Inflammatory macrophage (primary cell): ENCODE measurements at places on chromosomes 6 and 20.

- DNase-seq = no peak
These were observed 247.7 kb upstream of the FAM83B start for GRCh38 chr6:54598787-54599313.

DNA sequence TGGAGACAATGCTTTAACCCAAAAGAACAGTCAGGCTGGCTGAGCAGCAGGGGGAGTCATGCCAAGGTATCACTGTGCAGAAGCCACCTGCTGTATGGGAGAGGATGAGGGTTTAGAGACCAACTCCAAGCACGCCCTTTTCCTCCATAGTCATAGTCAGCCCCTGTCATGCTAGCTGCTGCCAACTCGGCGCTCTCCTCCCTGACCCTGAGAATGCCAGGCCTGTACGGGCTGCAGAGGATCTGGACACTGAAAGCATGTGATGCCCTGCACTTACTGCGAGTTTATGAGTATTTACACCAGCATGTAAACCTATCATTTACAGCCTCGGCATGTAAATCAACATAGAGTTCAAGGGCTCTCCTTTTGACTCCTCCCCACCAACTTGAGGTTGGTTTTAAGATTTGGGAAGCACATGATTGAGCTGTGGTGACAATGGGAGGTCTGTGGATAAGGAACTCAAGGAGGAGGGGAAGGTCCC lies 11.7 kb upstream of the SCUBE3 start:
- peak; percentile 26 for DNase-seq

DNA sequence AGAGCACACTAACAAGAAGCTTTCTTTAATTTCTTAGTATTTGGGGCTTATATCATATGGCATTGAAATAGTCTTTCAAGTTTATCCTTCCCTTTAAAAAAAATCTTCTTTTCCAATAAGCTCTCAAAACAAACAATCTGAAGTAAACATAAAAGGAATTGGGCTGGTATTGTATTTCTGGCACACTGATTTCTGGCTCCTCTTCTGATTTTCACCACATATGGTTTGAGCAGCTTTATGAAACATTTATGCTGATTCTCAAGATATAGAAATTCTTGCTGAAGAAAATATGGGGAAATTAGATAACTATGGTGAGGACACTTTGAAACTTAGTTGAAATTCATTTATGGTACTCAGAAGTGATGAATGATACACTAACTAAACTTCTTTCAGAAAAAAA lies 467.2 kb downstream of the TFAP2B start:
- no peak for DNase-seq

DNA sequence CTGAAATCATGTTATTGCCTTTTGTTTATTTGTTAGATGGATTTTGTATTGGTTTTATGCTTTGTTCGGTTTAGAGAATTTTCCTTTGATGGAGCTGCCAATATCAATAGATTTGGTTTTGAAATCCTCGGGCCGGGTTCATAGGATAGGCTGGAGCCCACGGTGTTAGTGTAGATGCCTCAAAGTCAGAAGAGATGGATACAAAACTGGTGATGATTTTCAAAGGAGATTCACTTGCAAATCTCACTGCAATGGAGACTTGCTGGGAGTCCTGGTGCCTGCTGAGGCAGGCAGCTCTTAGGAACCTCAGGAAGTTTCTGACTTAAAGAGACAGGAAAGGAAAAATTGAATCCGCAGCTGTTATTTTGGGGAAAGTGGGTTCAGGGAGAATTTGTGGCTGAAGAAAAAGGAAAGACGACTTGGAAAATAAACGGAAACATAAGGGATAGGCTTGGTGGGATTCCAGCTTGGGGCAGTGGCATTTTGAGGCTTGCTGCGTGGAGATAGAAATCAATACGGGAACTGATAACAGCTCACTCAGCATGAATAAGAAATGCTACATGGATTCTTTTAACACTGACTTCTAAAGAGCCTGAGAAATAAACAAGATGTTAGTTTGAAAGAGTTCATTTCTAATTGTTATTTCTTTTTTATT lies 241.6 kb downstream of the PHACTR1 start:
- DNase-seq = no peak

DNA sequence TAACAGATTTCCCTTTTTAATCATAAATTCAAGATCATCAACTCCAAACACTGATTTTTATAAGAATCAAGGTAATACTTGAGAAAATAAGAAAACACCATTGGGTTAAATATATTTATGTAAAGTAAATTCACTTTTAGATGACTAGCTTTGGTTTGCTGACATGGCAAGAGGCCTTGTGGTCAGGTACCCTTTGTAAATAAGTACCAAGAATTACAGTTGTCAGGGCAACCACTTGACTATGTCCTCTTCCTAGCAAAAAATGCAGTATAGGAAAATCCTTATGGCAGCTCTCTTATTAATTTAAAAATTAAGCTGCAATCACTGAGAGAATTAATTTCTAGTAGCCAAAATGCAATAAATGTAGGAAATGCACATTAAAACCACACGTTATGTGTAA lies 153.8 kb downstream of the INSM1 start:
- DNase-seq = no peak

DNA sequence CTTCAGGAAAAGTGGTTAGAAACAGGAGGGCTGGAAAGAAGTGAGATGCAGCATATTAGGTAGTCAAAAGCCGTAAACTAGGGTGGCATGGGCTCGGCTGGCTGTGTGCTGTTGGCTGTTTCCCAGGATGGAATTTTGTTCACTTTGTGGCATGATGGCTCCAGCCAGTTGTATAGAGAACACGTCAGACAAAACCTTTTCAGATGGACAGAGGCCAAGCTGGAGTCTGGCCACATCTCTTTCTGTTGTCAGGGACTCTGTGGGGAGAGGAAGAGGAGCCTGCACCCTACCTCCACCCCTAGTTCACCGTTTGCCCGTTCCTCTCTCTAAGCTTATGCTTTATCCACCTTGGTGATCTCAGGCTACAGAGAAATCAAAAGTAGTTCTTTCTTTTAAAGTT lies 22.0 kb downstream of the C6orf89 start:
- no peak for DNase-seq

GRCh38 chr6:135796643-135797305 lies 54.7 kb upstream of the PDE7B start:
- no peak for DNase-seq

DNA sequence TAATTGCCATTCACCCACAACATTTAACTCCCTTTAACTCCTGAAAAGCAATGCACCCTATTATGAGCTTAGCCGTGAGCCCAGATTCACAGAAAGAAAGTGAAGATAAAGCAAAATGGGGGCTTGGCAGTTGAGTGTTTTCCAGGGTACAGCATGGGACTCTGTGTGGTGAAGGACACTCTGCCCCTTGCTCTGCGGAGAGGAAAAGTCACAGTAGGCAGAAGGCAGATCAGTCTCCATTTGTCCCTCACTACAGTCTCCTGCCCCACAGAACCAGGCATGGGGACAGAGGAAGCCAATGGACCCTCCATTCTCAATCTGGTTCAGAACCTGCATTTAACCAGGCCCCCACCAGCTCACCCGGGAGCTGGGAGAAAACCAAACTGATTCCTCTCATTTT lies 30.8 kb upstream of the SH3BGRL2 start:
- DNase-seq = no peak

DNA sequence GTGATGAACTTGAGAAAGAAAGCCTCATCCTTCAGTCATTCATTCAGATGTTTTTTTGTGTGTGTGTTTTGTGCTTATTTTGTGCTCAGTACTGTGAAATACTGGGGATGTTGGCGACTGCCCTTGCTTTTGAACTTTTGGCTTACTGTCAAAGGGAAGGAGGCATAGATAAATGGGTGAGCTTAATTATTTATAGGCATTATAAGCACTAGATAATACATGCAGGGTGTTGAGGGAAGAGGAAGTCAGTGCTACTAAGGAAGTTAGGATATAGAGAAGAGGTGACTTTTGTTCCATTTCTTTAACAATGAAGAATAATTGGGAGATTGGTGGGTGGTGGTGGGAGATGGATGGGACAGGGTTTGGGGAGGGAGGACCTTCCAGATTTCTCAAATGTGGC lies 23.6 kb downstream of the XRN2 start:
- DNase-seq = no peak
